ENCODE measurements at places on chromosomes 2 and 18.

DNA sequence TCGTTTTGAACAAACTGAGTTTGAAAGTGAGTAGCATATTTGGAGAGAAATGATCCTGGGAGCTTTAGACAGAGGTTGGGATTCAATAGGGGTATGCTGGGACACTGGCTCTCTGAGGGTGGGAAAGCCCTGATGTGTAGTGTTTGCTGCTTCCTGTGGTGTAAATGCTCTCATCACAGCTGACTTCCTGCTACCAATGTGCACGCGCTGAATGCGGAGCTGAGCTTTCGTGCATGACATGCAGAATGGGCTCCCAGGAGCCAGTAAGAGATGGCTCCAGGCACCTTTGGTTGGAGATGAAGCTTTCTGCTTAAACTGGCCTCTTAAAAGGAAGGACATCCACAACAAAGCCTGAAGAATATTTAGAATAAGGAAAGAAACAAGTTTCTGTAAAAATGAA lies 224.1 kb upstream of the CCDC150 start:
- no peak for DNase-seq

DNA sequence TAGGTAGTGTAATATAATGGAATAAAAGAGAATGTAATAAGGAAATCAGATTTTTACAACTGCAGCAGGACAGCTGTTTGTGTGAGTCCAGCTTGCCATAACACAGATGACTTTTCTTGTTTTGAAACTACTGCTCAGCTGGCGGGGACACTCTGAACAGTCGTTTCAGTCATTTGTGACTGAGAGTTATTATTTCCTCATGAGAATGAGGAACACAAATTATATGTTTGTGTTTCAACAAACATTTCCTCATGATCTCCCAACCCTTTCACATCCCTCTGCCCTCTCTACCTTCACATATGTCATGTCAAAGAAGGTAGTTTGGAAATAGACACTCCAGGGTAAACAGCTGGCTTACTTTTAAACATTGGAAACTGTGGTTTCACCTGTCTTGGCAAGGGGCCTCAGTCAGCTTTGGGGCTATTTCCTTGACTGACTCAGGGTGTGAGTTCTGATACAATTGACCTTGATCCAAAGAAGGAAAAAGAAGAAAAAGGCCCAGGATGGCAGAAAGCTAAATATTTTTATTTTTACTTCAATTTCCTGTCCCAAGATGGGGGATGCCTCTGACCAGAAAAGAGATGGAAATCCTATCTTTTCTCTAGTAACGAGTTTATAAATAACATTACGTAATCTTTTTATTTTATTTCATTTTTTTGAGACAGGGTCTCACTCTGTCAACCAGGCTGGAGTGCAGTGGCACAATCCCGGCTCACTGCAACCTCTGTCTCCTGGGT lies 593 bp downstream of the SP140L start:
- peak; percentile 2 for DNase-seq

DNA sequence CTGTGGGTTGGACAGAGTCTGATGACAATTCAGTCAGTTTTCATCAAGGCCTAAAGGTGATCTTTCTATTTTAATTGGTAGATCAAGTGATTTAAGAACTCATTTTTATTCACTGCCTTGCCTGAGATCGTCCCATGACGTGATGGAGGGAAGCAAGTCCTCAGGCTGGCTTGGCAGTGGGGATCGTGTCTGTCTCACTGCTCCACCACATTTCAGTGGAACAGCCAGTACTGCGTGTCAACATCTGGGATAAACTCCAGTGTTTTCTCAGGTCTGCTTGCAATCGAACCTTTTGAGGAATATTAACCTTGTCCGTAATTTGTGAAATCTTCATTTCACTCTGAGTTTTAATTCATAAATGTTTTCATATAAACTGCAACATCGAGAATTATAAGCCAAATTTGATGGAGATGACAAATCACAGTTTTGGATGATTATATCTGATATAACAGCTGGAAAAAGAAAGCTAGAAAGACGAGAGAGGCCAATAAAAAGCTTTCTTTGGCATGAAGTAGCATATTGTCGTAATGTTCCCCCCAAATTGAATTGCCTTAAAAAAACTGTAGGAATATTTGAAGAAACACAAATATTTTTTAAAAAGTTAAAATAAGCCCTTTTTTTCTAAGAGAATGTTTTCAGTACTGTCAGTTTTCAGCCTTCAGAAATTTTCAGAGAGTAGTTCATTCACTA lies 414.7 kb upstream of the SPRED2 start:
- DNase-seq, result no peak

DNA sequence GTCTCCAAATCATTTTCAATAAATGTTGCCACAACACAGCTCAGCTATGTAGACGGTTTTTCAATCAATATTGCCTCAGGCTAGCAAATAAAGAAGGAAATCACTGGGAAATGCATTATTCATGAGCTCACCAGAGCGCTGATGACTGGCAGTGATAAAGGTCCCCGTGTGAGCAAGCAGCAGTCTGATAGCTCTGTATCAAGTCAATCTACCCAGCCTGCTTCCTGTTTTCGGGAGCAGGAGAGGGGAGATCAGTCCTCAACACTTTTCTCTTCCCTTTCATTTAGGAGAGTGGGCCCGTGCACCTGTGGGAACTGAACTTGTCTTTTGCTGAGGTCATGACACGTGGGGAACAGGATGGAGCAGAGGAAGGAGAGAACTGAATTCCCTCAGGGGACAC lies 253.9 kb upstream of the SIX2 start:
- DNase-seq, result no peak

GRCh38 chr2:14756122-14756541 lies 123.6 kb downstream of the LRATD1 start:
- no peak for DNase-seq

DNA sequence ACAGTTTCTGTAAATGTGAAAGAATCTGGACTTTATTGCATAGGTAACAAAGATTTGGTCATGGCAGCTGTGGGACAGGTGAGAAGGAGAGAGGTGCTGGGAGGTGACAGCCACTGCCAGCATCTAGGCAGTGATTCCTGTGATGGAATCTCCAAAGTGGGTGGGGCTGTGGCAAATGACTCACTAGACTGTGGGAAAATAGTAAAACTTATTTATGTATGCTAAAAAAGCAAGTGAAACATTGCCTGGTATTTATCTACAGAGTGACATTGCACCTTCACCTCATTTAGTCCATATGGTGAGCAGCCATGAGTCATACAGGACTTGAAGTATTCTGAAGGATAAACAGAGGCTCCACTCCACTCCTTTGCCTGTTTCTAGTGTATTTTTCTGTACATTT lies 145.3 kb upstream of the MEX3C start:
- peak; percentile 80 for DNase-seq

DNA sequence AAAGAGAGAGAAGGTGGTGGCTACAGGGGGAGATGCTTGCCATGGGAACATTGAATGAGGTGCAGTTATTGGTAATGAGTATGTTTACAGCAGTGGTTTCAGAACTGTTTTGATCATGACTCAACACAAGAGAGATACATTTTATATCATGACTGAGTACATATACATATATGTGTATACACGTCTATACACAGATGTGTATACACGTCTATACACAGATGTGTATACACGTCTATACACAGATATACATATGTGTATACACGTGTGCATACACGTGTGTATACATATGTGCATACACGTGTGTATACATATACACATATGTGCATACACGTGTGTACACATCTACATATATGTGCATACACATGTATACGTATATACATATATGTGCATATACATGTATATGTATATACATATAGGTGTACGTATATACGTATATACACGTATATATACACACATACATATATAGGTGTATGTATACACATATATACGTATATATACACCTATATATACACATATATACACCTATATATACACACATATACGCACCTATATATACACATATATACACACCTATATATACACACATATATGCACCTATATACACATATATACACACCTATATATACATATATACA lies 518.5 kb downstream of the TSN start:
- no peak for DNase-seq

GRCh38 chr18:3916082-3916481 lies 466.1 kb downstream of the TGIF1 start:
- DNase-seq, result no peak

DNA sequence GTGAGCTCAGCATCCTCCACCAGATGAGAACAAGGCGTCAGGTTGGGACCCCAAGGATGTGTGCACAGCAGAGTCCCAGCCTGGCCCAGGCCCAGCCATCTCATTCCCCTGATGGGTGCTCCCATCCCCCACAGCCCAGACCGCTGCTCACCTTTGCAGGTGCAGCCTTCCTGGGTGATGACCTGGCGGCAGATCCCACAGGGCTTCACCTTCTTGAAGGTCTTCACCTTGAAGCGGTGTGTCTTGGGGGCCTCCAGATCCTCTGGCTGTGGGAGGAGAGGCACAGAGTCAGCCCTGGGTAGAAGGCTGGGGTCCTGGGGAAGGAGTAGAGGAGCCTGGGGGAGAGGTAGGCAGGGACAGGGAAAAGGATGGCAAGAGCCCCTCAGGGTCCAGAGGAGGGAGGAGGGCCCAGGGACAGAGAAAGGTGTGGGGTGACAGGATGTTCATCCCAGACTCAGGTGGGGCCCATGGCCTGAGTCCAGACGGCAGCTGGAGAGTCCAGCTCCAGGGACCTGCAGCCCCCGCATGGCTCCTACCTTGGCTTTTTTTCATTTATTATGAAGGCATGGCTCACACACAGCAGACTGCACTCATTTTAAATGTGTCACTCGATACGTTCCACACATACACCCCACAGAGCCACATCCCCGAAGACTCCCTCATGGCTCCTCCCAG lies 11.9 kb downstream of the TNS1 start:
- DNase-seq, result no peak

DNA sequence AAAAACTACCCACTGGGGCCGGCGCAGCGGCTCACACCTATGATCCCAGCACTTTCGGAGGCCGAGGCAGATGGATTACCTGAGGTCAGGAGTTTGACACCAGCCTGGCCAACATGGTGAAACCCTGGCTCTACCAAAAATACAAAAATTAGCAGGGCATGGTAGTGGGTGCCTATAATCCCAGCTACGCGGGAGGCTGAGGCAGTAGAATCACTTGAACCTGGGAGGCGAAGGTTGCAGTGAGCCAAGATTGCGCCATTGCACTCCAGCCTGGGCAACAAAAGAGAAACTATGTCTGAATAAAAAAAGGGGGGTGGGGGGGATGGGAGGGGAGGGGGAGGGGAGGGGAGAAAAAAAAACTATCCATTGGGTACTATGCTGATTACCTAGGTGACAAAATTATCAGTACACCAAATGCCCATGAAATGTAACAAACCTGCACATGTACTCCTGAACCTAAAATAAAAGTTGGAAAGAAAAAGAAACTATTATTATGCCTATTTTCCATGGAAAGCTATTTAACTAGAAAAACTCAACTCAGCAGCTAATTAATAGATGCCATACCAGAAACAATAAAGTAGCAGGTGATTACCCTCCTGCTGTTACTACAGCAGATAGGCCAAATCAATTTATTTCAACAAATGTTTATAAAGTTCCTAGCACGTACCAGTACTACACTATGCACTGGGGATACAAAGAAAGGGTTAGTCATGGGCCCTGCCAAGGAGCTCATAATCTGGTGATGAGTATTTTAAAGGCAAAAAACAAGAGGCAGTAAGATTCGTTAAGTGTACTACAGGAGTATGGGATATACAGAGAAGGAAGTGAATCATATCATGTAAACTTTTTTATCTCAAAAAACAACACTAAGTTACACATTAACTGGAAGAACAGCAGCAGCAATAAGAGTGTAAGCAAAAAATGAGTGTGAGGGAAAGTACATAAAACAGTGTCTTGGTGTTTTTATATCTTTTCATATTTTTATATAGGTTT lies 112.8 kb upstream of the SLC39A10 start:
- DNase-seq, result peak; percentile 76

- no peak for DNase-seq
Observed at GRCh38 chr18:36420826-36421225, 123.3 kb downstream of the FHOD3 start.

GRCh38 chr2:219344751-219345430 lies 12.3 kb upstream of the RESP18 start:
- no peak for DNase-seq

DNA sequence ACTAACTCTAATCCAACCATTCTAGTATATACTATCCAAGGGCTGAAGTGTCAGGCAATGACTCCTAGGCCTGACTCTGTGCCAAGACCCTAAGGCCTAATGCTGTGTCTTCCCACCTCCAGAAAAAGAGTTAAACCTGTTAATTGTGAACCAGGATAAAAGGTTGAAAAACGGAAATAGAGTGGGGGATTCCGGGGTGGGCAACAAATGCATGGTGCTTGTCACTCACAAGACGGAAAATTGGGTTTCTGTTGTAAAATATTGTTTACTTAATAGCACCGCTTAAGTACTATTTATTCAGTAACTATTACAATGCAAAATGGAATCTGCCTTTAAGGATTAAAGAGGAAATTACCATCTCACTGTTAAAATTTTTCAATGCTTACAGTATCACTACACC lies 3.2 kb downstream of the STK17B start:
- DNase-seq, result no peak

DNA sequence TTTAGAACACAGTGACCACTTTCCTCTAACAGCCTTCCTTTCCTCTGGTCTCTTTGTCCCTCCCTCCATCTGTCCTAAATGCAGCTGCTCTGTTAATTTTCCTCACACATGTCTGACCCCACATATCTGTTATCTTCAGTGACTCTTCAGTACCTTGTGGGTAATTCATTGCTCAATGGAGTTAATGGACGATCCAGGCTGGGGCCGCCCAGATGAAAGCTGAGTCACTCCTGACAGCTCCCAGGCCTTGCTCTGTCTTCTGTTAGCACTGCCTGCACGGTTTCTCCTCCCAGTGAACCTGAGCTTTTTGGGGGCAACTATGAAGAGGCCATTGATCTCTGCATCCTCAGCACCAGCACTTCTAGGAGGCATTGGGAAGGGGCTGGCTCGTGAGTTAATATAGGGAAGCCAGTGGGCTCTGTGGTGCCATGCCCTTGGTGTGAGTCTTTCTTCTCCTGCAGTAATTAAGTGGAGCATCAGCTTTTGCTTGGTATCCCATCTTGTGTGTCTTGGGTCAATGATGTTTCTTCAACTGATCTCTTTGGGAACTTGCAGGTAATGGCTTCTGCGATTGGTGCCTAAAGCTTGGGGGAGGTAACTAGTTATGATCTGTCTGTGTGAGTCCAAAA lies 67.3 kb downstream of the SNORC start:
- no peak for DNase-seq

All from LoVo (cell line).